ENCODE measurements at places on chromosomes 2 and 18. TPM values are rescaled to one million over a fixed set of nuclear protein-coding genes. Genes with fewer than 3 reads are reported as not detected.

The ZNG1B gene
- total RNA-seq: 35.1 TPM

The POTEF gene
- total RNA-seq: not detected

The CTLA4 gene
- total RNA-seq: 4.0 TPM

The SPP2 gene
- total RNA-seq: not detected

The OXER1 gene
- 2.6 TPM for total RNA-seq

The MEIS1 gene
- 30.4 TPM for total RNA-seq

The SCYGR4 gene
- not detected for total RNA-seq

The LYPD6B gene
- total RNA-seq: 1.5 TPM

The GKN1 gene
- total RNA-seq: not detected

The PSMG2 gene
- total RNA-seq: 89.1 TPM

The SLC40A1 gene
- 480 TPM for total RNA-seq

The MOCOS gene
- total RNA-seq: 1.0 TPM

DNA sequence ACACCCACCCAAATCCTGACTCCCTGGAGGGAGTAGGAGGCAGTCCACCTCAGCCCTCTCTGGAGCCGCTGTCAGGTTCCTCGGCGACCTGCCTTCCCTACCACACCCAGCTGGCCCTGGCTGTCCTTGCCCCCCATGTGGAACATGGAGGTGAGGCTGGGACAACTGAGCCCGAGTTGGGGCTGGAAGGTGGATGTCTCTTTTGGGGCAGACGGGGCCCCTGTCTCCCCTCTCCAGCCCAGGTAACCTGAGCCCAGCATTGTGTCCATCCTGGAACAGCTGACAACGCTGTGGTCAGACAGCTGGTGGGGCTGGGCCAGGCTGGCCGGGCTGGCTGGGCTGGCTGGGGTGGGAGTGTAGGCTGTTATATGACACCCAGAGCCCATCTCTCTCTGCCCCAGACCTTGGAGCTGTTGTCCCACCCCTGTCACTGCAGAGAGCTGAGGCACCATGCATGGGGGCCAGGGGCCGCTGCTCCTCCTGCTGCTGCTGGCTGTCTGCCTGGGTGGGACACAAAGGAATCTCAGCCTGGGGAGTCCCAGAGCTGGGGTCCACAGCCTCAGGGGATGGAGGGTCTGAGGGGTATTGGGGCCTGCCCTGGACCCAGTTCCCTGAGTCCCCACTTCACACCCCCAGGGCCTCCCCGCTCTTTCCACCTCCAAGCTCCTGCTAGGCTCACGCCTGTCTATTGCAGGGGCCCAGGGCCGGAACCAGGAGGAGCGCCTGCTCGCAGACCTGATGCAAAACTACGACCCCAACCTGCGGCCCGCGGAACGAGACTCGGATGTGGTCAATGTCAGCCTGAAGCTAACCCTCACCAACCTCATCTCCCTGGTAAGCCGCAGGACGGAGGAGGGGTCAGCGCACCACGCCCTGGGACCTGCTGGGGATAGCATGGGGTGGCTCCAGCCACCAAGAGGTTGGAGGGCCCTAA, at the start of gene CHRNG:
TSS of gene CHRNG (plus strand) at position 395 of the 934 bp plus-strand sequence. CDS start at position 451, 56 bp downstream.
- DNase-seq: peak; percentile 71

DNA sequence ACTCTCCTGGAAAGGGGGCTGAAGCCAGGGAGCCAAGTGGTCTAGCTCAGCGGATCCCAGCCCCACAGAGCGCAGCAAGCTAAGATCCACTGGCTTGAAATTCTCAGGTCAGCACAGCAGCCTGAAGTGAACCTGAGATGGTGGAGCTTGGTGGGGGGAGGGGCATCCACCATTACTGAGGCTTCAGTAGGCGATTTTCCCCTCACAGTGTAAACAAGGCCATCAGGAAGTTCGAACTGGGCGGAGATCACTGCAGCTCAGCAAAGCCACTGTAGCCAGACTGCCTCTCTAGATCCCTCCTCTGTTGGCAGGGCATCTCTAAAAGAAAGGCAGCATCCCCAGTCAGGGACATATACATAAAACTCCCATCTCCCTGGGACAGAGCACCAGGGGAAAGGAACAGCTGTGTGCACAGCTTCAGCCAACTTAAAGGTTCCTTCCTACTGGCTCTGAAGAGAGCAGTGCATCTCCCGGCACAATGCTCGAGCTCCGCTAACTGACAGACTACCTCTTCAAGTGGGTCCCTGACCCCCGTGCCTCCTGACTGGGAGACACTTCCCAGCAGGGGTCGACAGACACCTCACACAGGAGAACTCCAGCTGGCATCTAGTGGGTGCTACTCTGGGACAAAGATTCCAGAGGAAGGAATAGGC, 282.3 kb upstream of the EPC2 start:
- no peak for DNase-seq

DNA sequence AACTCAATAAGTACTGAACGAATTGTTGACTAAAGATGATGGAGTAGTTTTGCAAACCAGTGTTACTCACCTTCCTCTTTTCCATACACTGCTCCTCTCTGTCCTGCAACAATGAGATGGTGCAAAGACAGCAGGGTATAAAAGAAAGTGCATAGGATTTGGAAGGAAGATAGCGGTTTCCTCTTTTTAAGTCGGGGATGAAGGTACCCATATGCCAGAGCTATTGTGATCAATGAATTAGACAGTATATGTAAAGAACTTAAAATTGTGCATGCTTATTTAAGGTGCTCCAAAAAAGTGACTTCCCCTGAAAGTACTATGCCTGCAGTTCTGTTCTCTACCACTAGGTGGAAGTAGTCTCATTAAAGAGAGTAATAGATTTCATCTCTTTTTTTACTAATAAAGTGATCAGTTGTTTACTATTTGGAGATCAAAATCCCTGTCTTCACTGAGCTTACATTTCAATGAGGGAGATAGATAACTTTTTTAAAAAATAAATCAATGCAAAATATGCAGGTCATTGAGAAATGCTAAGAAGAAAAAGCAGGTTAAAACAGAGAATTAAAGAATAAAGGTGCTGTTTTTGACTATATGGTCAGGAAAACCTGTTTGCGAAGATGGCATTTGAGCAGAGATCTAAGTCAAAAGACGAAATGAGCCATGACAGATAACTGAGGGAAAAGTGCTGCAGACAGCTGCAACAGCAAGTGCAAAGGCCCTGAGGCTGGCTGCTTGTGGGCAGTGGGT, 339.7 kb upstream of the SLC14A2 start:
- DNase-seq: no peak

DNA sequence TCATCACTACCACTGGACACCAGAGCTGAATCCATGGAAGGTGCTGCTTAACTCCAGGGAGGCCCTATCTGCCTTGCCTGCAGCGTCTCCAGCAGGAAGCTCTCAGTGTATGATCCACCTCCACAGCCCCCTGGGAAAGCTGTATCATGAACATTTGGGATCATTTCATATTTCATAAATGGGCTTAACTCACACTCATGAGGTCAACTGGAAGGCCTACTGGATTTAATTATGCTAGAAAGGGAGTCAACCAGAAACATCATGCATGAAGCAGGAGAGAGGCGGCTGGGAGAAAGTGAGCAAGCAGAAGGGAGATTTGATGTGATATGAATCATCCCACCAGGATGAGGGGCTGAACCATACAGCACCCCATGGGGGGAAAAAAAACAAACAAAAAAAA, 537.7 kb downstream of the TNS1 start:
- DNase-seq: no peak

DNA sequence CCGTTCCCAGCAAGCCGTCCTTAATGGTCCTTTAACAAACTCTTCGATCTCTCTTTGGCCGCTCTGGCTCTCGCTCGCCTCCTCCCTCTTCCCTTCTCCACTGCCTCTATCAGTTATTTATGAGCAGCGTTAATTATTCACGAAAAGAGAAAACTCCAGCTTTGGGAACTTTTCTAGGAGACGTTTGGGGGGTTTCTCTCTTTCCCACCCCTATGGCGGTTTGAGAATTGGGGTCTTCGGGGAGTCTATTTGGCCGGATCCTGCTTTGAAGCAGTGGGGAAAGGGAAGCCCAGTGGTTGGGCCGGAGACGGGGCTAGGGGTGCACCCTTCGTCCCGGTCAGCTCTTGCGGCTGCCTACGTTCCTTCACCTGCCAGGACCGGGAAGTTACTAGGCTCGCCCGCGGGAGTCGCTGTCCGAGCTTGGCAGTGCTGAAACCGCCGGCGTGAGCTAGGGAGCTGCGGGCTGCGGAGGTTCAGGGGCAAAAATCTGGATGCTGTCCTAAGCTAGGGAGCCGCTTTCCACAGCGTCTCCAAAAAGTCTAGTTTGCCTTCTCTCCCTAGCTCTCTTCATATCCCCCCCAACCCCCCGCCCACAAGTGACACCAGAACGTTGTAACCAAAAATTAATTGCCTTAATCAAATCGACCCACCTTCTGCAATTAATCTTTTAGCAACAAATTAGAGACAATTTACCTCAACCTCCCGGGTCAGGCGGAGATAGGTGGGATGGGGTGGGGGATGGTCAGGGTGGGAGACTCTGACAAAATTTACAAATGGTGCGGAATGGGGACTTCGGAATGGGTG, 8.9 kb upstream of the SKOR2 start:
- no peak for DNase-seq

DNA sequence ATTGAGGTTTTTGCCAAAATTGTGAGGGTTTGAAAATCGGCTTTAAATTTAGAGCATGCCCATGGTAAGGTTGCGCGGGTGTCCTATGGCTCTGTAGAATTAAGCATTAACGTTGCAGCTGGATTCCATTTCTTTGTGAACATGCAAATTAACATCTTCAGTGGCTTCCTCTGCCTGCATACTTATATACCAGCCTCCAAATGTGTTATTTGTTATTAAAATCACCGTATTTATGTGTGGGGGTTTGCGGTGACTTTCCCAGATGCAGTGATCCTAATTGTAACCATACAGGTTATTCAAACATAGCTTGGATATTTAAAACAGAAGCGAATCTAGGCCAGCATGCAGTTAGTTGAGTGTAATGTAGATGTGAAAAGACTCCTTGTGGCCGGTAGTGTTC, 80.2 kb downstream of the TGOLN2 start:
- DNase-seq: no peak

GRCh38 chr2:238761868-238762267, 86.0 kb upstream of the TWIST2 start:
- no peak for DNase-seq

DNA sequence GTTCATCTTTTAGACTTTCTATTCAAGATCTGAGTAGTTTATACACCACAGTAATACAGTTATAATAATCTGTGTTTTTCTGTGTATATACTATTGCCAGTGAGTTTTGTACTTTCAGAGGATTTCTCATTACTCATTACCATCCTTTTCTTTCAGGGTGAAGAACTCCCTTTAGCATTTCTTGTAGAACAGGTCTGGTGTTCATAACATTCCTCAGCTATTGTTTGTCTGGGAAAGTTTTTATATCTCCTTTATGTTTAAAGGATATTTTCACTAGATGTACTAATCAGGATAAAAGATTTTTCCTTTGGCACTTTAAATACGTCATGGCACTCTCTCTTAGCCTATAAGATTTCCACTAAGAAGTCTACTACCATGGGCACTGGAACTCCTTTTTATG, 705.5 kb downstream of the SLC4A3 start:
- no peak for DNase-seq

DNA sequence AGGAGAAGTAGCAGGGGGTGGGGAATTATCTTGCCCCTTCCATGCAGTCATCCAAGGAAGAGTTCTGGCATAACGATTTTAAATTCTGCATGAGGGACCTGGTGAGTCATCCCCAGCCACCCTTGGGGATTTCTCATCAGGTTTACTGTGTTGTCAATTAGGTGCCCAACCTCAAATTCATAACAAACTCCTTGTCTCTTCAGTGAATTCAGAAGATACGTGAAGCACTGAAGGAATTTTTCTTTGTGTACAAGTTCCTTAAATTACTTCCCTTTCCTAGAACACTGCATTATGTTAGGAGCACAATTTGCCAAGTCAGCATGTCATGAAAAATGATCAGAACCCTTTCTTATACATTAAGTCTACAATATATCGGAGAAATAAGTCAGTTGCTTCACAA, 70.8 kb upstream of the NOSTRIN start:
- no peak for DNase-seq

- DNase-seq: no peak
Observed at GRCh38 chr2:220315098-220315823, 687.8 kb downstream of the SLC4A3 start.

DNA sequence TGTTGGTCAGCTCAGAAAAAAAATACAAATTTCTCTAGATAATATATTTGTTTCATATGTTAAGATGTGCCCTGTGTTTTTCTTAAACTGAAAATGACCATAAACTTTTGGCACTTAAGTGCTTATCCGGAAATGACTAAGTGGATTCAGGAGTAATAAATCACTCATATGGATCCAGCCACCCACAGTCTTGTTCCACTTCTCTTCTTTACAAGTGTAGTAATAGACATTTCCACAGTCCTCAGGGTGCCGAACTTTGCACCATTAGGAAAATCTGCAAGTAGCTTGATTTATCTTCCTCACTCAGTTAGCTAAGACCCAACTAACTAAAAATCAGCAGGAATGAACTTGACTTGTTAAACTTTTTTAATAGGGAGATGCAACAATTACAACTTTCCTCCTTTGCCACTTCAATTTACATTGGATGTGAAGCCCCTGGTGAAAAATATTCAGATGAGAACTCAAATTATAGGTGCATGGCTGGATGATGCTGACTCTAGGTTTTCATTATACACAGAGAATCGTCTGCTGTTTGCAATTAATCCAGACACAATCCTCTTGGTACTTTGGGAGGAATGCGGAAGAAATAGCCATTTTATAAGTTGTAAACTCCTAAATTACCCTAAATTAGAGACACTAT, 322.5 kb downstream of the ARHGAP15 start:
- DNase-seq: no peak

DNA sequence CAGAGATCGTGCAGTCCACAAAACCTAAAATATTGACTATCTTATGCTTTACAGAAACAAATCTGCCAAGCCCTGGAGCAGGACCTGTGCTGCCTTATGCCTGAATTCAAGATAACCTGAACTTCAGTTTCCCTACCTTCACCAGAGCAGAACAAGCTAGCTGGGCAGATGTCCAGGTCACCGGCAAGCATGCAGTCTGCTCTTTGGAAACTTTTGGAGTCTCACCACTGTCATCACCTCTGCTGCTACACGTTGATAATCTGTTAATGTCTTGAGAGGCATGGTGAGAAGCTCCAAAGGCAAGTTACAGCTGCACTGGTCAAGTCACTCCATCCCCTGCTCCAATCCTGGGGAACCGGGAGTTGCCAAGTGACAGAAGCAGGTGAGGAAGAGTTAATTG, 354.2 kb downstream of the RBM43 start:
- no peak for DNase-seq

GRCh38 chr2:110852051-110852450, 119.7 kb downstream of the ACOXL start:
- DNase-seq: no peak

DNA sequence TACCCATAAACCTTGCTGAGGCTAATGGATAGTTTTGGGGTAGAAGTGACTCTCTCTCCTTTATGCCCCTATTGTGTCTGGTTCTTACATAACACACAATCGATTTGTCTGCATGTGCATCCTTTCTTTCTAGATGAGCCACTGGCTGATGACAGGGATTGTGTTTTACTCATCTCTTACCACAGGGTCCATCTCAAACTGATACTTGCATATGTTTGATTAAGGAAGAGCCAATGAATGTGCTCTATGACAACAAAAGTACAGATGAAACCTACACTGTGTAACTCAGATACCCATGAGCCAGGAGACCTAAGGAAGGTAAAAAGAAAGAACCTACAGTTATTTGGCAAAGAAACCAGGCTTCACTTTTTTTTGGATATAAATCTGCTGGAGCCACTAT, 13.2 kb upstream of the BZW1 start:
- no peak for DNase-seq

GRCh38 chr2:19043893-19044292, 314.5 kb downstream of the OSR1 start:
- no peak for DNase-seq

GRCh38 chr2:120227111-120227991, 4.2 kb upstream of the TMEM185B start:
- DNase-seq: peak; percentile 74

- no peak for DNase-seq
Observed at GRCh38 chr2:179650420-179650819, 211.0 kb downstream of the ZNF385B start.

- no peak for DNase-seq
Observed at GRCh38 chr2:181131584-181131983, 151.2 kb downstream of the UBE2E3 start.

Measured in spleen (tissue), 13 donors.